ENCODE measurements at places on chromosomes 13 and 19.

DNA sequence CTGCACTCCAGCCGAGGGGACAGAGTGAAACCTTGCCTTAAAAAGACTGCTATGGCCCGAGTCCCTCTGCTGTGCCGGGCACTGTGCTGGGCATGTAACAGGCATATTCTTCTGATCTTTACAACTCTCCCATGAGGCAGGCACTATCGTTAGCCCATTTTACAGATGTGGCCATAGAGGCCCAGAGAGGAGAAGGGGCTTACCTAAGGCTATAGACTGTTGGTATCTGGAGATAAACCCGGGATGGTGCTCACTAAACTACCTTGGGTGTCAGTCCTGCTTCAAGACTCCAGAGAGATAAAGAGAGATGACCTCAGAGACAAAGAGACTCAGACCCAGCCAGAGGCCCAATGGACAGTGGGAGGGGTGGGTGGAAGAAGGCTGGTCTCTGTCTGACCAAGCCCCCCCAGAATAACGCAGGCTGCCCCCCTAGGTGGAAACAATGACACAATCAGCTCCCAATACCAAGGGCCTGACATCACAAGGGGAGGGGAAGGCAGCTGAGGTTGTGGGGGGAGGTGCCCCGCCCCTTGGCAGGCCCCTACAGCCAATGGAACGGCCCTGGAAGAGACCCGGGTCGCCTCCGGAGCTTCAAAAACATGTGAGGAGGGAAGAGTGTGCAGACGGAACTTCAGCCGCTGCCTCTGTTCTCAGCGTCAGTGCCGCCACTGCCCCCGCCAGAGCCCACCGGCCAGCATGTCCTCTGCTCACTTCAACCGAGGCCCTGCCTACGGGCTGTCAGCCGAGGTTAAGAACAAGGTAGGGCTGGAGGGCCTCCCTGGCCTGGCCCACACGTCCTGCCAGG, at the start of gene CNN1:
TSS of gene CNN1 (plus strand) at position 620 of the 805 bp plus-strand sequence. CDS start at position 697, 77 bp downstream.
- DNase-seq = no peak

- peak; percentile 40 for DNase-seq
Observed at GRCh38 chr19:45591004-45591637, 6.5 kb upstream of the OPA3 start.

DNA sequence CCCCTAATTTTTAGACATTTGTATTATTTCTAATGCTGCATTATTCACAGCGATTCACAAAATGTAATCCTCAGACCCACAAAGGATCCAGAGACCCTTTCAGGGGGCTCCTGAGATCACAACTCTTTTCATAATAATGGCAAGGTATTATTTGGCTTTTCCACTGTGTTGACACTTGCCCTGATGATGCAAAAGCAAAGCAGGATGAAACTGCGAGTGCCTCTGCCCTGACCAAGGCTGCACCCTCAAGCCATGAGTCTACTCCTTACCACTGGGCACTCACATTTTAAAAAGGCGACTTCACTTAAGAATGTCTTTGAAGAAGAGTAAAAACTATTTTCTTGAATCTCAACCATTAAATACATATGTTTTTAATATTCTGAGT, 11.4 kb downstream of the ELF1 start:
- DNase-seq = no peak

GRCh38 chr19:29367791-29368222, 154.9 kb upstream of the UQCRFS1 start:
- DNase-seq = no peak

DNA sequence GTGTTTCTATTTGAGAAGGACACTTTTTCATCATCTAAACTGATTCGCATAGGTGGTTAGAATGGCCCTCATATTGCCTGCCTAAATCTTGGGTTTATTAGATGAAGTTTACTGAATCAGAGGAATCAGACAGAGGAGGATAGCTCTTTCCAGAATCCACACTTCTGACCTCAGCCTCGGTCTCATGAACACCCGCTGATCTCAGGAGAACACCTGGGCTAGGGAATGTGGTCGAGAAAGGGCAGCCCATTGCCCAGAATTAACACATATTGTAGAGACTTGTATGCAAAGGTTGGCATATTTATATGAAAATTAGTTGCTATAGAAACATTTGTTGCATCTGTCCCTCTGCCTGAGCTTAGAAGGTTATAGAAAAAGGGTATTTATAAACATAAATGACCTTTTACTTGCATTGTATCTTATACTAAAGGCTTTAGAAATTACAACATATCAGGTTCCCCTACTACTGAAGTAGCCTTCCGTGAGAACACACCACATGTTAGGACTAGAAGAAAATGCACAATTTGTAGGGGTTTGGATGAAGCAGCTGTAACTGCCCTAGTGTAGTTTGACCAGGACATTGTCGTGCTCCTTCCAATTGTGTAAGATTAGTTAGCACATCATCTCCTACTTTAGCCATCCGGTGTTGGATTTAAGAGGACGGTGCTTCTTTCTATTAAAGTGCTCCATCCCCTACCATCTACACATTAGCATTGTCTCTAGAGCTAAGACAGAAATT, 103.8 kb downstream of the TNFRSF19 start:
- peak; percentile 71 for DNase-seq

GRCh38 chr19:16594131-16594586, 21.9 kb upstream of the SLC35E1 start:
- no peak for DNase-seq

DNA sequence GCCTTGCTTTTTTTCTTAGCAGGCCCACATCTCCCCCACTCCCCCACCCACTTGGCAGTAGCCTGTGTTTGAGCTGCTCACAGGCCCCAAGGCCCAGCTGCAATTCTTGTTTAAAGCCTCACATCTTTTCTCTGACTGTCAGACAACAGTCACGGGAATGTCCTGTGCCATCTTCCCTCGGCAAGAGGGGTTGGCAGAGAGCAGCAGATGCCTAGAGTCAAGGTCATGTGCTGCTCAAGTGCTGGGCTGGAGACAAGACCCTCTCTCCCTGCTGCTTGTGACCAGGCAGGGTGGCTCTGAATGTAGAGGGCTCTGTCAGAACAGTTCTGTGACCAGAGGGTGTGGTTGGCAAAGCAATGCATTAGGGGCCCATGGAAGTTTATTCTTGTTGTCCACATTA, 47.4 kb downstream of the BBC3 start:
- DNase-seq = no peak

GRCh38 chr19:35109395-35110112, 6.1 kb upstream of the FXYD3 start:
- DNase-seq = peak; percentile 36

- no peak for DNase-seq
Observed at GRCh38 chr19:8109890-8110662, 39.3 kb downstream of the FBN3 start.

DNA sequence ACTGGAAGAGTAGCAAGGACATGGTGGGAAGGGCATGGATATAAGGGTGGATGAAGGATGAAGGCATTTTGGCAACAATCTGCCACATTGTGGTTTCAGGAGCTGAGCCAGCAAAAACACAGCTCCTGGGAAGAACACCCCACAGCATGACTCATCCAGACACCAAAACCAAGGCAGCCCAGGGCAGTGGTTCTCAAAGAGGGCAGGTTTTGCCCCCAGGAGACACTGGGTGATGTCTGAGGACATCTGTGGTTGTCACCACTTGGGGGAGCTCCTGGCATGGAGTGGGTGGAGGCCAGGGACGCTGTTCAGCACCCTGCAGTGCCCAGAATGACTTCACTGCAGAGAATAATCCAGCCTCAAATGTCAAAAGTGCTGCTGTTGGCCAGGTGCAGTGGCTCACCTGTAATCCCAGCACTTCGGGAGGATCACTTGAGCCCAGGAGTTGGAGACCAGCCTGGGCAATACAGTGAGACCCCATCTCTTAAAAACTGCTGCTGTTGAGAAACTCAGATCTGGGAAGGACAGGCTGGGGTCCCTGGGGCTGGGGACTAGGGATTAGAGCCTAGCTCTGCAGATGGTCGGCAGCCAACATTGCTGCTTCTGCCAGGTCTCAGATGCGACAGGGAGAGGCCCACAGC, 16.1 kb downstream of the ZFR2 start:
- DNase-seq = peak; percentile 56

DNA sequence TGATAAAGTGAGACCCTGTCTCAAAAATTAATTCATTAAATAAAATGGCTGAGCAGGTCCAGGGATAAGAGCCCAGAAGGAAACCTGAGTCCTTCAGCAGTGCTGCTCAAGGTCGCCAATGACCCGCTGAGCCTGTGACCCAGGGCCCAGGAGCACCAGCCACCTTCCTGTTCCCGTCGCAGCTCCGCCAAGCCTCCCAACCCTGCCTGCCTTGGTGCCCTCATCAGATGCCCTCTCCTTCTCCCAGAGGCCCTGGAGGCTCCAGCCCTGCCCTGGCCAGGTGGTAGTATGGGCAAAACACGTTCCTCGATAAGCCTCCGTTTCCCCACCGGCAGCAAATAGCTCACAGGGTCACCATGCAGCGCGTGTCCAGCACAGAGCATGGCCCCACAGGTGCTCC, 2.6 kb downstream of the REXO1 start:
- no peak for DNase-seq

- DNase-seq = no peak
Observed at GRCh38 chr19:17236811-17237543, 8.7 kb downstream of the NR2F6 start.

DNA sequence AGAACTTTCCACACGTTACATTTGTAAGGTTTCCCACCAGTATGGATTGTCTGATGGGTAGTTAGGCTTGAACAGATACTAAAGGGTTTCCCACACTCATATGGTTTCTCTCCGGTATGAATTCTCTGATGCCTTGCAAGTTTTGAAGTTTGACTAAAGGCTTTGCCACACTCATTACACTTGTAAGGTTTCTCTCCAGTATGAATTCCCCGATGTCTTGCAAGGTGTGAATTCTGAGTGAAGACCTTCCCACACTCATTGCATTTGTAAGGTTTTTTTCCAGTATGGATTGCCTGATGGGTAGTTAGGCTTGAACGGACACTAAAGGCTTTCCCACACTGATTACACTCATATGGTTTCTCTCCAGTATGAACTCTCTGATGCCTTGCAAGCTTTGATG, 7.6 kb upstream of the ZNF415 start:
- no peak for DNase-seq

DNA sequence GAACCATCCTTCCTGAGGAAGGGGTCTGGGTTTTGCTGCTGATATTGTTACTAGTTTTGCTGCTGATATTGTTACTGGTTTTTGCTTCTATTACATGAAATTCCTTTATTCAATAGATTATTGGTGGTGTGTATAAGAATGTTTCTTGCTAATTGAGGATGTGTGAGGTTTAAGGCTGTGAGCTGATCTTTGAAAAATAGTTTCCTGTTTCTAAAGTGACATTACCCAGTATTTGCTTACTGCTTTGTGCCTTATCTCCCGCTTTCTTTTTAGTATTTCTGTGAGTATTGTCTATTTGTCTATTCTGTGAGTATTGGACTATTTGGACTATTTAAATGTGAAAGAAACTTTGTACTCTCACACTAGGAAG, 38.2 kb upstream of the C1QTNF9 start:
- no peak for DNase-seq
